ENCODE measurements at places on chromosomes 5 and 9.

- DNase-seq = no peak
Observed at GRCh38 chr5:150215979-150216944, 26.4 kb downstream of the SLC6A7 start.

- no peak for DNase-seq
Observed at GRCh38 chr5:61311056-61311610, 20.9 kb upstream of the ZSWIM6 start.

DNA sequence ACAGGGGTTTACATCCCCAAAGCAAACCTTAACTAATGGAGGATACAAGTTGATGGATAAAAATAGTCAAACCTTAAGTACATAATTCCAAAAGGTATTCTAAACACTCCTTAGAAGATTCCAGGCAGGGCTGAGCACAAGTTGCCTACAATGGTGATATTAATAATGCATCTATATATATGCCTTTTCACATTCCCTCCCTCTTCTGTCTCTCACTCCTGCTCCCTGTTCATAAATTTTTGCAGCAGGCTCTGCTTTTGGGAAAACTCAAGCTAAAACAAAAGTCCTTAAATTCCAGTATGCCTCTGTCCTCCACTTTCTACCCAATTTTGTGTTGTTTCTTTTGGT, 139.4 kb upstream of the CDKN2B start:
- DNase-seq = no peak

DNA sequence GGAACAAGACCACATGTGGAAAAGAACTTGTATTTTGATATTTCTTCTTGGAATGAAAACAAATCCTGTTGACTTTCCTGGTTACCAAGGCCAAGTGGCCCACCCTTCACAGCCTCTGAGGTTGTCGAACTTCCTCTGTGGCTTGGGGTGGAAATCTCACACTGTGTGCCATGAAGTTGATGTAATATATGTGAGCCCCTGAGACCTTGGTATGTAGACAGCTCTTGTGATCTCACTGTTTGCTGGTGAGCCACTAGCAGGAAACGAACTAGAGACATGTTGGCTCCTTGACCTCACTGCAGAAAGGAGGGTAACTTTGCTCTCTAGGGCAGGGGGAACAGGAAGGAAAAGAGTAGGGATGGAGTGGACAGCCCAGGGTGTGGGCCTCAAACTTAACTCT, 159.4 kb downstream of the ARHGAP26 start:
- DNase-seq = no peak

DNA sequence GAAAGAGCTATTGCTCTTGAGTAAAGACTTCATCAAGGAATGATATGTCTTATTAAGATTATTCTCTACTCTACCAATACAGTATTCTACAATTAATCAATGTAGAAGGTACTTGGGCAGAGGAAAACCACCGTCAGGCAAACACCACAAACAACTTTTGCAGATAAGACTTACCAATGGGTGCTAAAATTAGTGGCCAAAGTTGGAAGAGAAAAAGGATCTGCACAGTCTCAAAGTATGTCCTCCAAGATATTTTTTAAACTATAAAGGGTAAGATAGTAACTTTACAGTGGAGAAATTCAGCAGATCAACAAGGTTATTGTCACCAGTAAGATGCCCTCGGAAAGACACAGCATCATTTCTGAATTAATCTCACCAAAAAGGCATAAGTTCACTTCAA, 38.9 kb downstream of the NRG2 start:
- DNase-seq = no peak

- no peak for DNase-seq
Observed at GRCh38 chr9:107874591-107875369, 385.2 kb upstream of the KLF4 start.

DNA sequence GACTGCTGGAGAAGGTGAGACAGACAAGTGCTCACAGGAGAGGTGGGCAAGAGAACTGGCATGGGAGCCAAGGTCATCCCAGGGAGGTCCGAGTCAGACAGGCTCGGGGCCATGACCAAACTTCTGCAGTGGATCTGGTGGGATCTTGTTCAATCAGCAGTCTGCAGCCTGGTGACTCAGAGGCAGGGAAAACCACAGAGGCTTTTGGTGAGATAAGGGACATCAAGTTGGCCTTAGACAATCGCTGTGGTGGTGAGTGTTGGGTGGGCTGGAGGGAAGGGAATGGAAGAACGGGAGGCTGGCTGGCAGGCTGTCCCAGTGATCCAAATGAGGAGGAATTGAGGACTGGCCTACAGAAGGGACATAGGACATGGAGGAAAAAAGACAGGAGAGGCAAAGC, 123.8 kb downstream of the TMEM174 start:
- DNase-seq = no peak

DNA sequence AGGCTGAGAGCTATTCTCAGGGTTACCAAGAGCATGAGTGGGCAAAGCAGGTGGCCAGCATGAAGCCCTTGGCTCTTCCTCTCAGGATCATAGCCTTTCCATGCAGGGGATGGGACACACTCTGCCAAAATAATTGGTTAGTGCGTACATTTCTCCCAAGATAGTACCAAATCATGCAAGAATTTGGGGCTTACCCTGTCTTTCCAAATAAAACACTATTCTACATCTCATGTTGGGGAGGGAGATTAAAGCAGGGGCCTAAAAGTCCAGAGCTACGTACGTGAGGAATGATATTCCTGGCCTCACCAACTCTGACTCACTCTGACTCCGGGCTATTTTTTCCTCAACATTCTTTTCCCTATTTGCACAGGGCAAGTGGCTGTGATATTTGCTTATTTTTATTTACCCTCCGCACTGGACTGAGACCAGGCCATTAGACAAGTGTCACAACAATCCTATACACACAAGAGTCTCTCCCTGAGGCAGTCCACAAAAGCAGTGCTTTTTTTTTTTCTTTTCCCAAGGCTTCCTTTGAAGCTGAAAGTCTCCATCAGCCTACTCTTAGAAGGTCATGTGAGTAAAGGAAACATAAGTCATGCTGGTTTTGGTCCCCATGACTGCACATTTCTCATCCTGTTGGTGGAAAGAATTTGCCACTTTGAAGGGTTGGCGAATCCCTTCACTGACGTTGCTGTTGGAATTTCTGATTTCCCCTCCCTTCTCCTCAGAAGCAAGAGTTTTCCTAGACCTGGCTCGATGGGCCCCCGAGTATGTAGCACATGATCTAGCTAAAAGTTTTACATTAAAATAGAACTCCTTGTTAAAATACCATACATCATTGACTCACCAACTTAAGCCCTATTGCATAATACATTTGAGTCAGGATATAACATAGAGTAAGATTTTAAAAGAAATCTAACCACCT, 40.0 kb downstream of the TMEM252 start:
- no peak for DNase-seq

DNA sequence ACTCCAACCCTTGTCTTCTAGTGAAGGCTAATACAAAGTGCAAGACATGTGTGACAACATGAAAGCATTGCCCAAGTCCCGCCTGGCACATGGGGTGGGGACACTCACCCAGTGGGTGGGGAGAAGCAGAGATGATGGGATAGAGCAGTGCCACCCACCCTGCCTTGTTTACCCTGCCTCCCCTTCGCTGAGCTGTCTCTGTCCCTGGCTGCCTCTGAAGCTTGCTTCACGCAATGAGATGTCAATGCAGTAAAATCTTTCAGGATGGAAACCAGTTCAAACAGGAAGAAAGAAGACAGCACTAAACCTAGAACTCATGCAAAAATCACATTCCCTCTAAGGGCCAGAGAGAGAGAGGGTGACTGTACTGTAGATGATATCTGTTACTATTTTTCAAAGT, 148.0 kb downstream of the INSYN2B start:
- DNase-seq = no peak

DNA sequence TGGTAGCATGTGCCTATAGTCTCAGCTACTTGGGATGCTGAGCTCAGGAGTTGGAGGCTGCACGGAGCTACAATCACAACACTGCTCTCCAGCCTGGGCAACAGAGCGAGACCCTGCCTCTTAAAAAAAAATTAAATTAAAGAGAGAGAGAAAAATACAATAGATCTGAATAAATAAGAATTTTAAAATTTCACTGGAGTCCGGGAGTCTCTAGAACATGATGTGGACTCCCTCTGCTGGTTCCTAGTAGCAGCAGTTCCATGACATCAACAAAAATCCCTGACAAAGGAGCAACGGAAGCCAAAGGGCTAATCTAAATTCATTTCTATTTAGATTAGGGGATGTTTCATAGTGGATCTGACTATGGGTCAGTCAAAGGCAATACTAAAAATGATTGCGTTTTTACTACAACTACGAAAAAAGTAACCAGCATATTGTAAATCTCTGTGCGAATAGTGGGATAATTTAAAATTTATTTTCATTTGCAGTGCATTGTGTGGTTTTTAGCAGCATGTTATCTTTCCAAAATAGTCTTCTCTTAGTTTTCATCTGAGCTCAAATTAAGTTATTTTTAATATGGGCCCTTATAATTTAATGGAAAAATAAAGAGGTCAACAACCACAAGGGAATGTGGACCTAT, 6.7 kb downstream of the INIP start:
- peak; percentile 46 for DNase-seq

DNA sequence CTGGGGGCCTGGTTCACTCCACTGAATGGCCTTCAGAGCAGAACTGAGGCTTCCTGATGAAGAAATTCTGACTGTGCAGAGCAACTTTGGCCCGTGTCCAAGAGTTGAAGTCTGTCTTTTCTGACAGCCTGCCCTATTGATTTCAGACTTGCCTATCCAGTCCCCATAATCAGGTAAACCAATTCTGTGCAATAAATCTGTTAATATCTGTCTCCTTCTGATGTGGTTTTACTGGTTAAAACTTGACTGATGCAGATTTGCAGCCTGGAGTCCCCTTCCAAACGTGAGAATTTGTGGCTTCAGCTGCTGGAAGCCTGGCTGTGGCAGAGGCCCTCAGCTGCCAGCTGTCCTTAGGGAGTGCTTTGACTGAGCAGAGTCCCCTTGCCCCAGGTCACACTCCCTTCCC, 283.9 kb upstream of the ANKRD55 start:
- no peak for DNase-seq

Data from dorsolateral prefrontal cortex (tissue), 122 donors.